Left cardiac atrium (tissue), 4 donors: ENCODE measurements at places on chromosomes 5 and 9.

GRCh38 chr5:56321236-56321881, 88.2 kb upstream of the ANKRD55 start:
- no peak for DNase-seq

GRCh38 chr5:36786448-36787012, 90.0 kb upstream of the NIPBL start:
- no peak for DNase-seq

- no peak for DNase-seq
Measured at GRCh38 chr5:74326571-74327338, 313.8 kb downstream of the ENC1 start.

GRCh38 chr9:77726289-77726688, 78.2 kb upstream of the GNA14 start:
- no peak for DNase-seq

GRCh38 chr9:136657974-136658848, 4.5 kb upstream of the EGFL7 start:
- DNase-seq = no peak

GRCh38 chr5:59126708-59127573, 544.1 kb downstream of the RAB3C start:
- DNase-seq = no peak

DNA sequence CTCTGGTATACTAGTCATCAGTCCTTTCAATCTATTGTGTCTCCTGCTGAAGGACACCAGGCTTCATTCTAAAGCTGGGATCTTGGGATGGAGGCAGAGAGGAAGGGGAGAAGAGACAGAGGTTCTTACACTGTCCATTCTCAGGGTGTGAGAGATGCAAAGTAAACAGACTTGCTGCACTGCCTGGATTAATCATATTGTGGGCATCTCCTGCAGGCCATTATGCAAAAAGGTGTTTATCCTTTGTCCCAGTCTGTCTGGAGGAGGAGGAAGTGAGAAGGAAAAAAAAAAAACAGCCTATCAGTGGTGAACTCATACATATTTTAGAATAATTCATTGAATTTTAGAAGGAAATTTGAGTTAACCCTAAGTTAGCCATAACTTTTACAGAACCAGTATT, 92.9 kb upstream of the TNPO1 start:
- no peak for DNase-seq

DNA sequence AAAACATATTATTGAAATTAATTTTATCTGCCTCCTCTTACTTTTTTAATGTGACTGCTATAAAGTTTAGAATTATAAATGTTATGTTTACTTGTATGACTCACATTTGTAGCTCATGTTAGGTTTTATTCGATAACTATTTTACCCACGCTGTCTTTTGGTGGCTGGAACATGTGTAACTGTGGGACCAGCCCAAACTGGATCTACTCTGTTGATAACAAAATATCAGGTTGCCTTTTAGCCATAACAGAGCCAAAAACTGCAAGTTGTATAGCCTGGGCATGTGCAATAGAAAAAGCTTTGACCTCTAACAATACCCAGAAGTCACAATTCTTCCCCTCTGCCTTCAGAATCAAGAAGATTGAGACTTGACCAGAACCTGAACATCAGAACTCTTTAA, 356.5 kb downstream of the PRELID2 start:
- DNase-seq = no peak

DNA sequence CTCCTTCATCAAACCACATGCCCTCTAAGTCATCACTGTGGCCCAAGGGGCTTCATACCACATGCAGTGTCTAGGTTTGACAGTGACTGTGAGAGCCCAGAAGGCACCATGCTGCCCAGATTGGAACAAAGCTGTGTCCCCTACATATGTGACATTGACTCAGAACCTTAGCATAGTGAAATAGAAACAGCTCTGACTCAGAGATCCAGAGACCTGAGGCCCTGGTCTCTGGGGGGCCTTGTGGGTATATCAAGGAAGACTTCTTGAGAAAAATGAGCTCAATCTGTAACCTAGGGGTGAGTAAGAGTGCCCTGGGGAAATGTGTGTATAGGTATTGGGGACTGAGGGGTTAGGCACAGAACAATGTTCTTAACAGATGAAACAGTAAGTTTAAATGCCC, 7.1 kb upstream of the ENTREP1 start:
- DNase-seq = no peak

- DNase-seq = no peak
Measured at GRCh38 chr5:146111409-146111808, 6.0 kb upstream of the PLAC8L1 start.

GRCh38 chr5:148957591-148958202, 105.2 kb downstream of the SH3TC2 start:
- DNase-seq = no peak

- DNase-seq = no peak
Measured at GRCh38 chr5:36938129-36938528, 61.6 kb downstream of the NIPBL start.

DNA sequence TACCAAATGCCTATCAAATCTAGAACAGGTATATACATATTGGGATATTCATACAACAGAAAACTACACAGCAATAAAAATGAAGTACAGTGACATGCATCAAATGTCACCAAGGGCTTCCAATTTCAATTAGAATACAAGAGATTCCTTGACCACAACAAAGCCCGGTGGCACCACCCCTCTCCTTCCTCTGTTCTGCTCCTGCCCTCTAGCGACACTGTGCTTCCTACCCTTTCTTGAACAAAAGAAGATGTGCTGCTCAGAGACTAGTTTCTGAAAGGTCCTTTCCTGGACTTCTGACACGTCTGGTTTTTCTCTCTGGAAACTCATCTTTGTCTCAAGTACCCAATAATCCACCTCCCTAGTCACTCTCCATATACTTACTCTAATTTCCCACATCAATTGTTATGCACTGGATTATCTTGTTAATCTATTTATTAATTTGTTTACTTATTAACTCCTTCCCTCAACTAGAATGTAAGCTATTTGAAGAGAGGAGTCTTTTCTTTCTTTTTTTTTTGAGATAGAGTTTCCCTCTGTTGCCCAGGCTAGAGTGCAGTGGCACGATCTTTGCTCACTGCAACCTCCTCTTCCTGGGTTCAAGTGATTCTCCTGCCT, 70.4 kb upstream of the CTSV start:
- DNase-seq = peak; percentile 34

DNA sequence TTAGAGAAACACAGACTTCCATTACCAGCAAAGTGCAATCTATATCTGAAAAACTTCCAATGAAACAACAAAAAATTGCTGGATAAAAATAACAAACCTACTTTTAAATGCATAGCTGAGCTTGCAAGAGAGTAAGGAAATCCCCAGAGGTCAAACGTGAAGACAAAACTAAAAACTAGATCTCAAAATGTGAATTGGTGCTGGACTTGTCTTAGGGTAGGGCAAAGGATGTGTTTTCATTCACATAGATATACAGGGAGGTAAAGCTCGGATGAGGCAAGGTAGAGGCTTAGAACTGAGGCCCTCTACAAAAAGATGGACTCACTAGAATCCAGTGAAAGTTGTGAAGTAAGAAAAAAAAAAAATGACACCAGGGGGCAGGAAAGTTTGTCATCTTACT, 13.6 kb upstream of the RASA1 start:
- no peak for DNase-seq

DNA sequence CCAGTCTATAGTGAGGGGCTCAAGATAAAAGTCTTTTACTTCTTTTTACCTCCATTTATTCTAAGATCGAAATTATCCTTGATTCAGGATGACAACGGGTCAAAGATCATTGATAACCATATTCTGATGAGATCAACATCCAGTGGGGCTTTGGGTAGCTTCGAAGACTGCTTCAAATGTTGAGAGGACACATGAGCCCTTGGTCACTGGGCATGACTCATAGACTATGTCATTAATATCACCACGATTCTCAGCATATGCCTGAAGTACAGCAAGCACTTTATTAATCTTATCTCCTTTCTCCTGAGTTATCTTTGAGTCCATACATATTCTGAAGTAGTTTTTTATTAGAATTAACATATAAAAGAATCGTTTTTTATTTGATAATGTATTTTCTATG, 117.1 kb upstream of the DAB2 start:
- DNase-seq = no peak

DNA sequence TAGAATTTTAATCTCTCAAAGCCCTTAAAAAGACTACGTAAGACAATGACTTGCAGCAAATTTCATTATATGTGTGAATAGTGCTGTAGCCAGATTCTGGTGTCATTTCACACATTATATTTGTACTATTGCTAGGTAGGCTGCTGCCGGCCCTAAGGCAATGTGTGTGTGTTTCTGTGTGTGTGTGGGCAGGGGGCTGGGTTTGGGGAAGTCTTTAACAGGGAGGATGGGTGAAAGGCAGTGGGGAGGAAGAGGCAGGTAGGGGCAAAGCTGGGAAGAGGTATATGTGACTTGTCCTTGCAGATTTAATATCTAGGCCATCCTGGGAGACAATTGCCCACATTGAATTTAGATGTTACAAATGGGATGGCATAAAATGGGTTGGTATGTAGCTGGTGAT, 130.8 kb downstream of the MACIR start:
- no peak for DNase-seq

DNA sequence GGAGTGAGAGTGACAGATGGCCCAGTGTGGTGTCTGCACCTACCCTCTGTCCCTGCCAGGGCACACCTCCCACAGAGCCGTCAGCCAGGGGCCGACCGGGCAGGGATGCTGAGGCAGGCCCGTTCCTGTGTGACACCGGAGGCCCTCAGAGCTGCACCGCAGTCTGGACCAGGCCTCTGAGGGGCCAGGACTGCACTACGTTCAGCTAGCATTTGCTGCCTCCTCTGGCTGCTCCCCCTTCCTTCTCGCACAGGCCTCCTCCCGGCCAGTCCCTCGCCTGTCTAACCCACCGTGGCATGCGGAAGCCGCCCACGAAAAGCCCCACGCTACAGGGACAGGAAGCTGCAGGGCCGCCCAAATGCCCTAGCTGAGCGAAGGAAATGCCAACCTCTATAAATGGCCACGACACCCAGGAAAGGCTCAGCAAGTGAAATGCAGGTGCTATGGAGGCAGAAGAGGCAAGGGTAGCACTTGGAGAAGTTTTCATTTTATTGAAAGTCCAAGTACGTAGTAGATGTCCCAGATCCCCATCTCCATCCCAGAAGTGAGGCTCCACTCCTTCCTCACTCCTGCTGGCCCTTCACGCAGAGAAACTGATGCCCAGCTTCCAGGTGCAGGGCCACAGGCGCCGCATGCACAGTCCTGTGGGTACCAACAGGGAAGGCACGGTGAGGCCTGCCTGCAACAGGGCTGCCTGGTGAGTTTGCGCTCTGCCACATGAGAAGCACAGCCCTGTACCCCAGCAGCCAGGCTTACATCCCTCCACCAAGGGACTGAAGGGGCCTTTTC, 38.7 kb downstream of the MAPK9 start:
- no peak for DNase-seq

- no peak for DNase-seq
Measured at GRCh38 chr5:123907349-123907748, 395.4 kb downstream of the CSNK1G3 start.

DNA sequence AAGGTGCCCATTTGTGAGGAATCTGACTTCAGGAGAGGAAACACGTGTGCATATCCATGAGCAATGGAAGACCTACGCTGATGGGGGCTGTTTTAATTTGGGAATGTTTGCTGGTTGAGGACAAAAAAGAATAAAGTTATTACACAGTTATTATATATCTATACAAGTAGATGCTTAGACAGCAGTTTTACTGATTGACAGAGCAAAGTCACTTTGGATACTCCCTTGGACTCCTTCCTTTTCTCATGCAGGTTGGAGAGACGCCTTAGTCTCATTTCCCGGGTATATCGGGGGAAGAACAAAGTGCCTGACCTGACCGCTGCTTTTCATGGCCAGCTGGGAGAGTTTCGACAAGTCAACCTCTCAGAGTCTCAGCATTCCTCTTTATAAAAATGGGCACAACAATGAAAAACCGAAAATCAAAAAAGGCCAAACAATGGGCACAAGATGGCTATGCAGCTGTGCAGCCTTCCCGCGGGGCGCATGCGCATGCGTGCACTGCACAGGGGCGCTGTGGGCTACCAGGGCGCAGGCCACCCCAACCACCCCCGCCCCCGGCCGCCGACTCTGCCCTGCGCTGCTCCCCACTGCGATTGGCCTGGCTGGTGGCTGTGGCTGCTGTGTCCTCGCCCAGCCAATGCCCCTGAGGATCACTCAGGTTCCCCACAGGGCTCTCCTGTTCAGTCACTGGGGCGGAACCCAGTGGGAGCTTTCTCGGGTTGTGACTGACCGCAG, 18.1 kb downstream of the NFIL3 start:
- no peak for DNase-seq

- DNase-seq = no peak
Measured at GRCh38 chr5:142617416-142618129, 68.3 kb downstream of the FGF1 start.

DNA sequence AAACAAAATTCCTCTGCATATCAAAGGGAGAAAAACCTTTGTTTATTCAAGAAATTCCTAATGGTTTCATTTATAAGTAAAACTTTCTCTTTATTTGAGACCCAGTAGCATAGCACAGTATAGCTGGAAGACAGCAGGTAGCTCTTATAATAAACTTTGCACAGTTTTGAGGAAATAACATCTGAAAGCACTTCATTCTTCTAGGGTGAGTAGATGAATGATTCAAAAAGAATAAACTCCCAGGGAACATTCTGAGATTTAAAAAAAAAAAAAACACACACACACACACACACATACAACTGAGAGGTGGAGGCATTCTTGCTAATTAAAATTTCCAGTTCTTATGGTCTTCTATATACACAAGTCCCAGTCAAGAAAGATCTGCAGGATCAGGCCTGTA, 197.3 kb downstream of the BNC2 start:
- no peak for DNase-seq

GRCh38 chr5:126846744-126847455, 70.0 kb downstream of the LMNB1 start:
- DNase-seq = no peak

DNA sequence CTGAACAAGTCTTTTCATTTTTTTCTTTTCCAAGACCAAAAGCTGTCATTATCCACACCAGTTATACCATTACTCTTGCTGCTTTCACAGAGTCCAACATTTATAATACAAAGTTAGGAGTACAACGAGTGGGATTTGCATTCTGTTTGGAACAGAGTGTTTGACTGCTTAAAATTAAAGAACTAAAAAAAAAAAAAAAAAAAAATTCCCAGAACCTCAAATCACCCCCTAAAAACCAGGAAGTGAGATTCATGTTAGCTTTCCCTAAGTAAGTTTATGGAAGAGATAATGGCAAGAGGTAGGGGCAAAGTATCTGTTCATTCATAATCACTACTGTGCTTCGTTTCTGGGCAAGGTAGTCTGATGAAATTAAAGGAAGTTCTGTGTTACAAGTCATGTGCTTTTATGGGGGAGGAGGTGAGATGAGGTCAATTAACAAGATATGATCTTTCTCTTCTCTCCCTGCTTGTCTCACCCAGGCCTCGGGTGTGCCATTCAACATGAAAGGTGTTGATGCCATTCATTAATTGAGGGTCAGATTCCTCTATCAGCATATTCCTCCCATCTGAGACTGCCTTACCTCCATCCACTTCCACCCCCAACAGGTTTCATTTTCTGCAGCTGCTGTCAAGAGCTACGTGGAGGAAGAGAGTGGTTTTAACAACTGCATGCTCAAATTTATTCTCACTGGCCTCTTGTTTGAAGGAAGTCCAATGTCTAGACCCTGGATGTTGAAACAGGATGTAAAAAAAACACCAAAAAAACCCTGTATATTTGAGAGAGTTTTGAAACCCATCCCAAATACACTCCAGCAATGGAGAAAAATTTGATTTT, 58.1 kb downstream of the MARCHF3 start:
- no peak for DNase-seq
